ENCODE measurements at places on chromosomes 1 and 21.

DNA sequence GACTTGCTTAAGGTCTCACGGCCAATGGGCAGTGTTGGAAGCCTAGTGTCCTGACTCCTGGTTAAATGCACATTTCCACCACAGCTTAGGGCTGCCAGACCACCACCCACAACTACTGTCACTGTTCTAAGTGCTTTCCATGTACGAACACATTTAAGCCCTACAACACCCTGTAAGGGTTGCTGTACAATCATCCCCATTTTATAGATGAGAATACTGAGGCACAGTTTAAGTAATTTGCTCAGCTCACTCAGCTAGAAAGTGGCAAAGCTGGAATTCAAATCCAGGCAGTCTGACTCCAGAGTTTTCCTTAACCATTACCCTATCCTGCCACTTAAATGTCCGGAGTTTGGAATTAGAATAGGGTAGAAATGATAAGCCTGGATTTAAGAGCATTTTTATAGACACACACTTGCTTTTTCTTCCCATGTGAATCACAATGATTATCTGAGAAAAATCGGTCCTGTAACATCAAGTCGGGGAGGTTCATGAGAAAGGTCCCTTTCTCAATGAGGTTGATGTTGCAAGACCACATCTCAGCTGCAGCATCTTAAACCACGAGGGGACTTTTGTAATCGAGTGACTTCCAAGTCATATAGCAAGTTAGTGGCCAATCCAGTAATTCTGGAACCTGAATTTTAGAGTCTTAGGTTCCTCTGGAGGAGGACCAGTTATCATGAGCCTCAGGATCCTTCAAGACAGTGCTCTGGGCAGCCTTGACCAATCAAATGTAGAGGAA lies 8.6 kb downstream of the E2F2 start:
- no peak for DNase-seq

- DNase-seq = no peak
These were observed 2.9 kb upstream of the MATN1 start for GRCh38 chr1:30726236-30726635.

- DNase-seq = no peak
These were observed 115.7 kb downstream of the AKT3 start for GRCh38 chr1:243734308-243734695.

GRCh38 chr1:15803380-15803779 lies 4.1 kb downstream of the UQCRHL start:
- DNase-seq = no peak

GRCh38 chr1:51612447-51612961 lies 4.4 kb upstream of the OSBPL9 start:
- no peak for DNase-seq

GRCh38 chr1:171460018-171460620 lies 25.2 kb upstream of the PRRC2C start:
- DNase-seq = no peak

DNA sequence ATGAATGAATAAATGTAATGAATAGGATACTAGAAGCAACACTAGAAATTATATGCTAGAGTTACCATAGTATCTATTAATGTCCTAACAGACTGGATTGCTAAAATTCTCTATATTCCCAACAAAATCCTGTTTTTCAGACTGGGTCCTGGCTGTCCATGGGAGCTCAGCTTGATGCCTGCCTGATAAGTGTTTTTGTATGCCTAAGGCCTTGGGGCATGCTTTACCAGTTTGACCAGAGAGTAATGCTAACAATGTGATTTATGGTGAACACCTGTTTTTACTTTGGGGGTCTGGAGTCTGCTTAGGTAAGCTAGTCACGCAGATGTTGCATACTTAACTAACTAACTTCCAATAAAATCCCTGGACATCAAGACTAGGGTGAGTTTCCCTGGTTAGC lies 318.8 kb upstream of the DEPDC1 start:
- DNase-seq = no peak

DNA sequence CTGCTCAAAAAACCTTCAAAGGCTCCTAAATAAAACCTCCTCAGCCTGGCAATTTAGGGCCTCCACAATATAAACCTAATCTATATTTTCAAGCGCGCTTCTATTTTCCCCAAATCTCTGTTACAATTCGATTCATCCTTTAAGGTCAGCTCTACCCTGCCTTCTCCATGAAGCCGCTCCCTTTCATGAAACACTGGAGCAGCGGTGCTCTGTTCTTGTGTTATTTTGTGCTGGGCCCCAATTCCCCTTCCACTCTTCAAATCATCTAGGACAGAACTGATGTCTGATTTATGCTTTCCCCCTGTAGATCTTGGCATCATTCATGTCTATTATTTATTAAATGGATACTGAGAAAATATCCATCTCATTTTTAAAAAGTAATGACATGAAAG lies 6.9 kb downstream of the ERRFI1 start:
- DNase-seq = no peak

- DNase-seq = no peak
These were observed 121.2 kb downstream of the LTN1 start for GRCh38 chr21:28871388-28872010.

DNA sequence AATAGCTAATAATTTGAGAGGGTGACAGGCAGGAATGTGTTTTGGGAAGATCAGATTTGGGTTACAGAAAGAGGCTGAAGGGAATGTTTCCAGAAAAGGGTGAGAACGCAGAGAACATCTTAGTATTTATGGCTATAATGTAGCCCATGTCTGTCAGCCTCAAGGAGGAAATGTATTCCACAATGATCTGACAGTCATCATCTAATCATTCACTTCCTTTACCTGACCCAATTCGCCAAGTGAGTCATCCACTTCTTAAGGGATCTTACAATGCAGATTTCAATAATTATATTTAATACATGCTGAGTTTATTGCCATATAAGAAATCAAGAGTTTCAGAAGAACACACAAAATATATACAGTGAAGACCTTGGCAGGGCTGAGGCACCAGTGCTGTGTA lies 10.8 kb downstream of the TRIM45 start:
- no peak for DNase-seq

GRCh38 chr1:203706444-203706843 lies 58.5 kb upstream of the LAX1 start:
- no peak for DNase-seq

GRCh38 chr1:175708787-175709186 lies 34.6 kb downstream of the TNR start:
- no peak for DNase-seq

DNA sequence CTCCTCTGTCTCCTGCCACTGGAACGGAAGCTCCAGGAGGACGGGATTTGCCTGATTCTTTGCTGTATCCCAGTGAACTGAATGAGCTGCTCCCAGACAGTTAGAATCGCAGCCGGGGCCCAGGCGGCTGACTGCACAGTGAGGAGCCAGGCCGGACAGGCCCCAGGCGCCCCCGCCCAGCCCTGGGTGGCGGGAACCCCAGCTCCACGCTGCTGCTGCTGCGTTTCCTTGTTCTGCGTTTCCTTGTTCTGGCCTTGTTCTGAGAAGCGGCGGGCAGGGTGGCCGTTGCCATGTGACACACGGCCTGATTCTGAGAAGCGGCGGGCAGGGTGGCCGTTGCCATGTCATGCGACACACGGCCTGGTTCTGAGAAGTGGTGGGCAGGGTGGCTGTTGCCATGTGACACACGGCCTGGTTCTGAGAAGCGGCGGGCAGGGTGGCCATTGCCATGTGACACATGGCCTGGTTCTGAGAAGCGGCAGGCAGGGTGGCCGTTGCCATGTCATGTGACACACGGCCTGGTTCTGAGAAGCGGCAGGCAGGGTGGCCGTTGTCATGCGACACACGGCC lies 56.2 kb downstream of the SLC37A1 start:
- DNase-seq = no peak

- no peak for DNase-seq
These were observed 3.1 kb downstream of the EVA1B start for GRCh38 chr1:36320291-36320761.
